Activated CD8-positive, alpha-beta memory T cell treated with anti-CD3 and anti-CD28 coated beads for 48 hours (primary cell): ENCODE measurements at places on chromosomes 1 and 21.

DNA sequence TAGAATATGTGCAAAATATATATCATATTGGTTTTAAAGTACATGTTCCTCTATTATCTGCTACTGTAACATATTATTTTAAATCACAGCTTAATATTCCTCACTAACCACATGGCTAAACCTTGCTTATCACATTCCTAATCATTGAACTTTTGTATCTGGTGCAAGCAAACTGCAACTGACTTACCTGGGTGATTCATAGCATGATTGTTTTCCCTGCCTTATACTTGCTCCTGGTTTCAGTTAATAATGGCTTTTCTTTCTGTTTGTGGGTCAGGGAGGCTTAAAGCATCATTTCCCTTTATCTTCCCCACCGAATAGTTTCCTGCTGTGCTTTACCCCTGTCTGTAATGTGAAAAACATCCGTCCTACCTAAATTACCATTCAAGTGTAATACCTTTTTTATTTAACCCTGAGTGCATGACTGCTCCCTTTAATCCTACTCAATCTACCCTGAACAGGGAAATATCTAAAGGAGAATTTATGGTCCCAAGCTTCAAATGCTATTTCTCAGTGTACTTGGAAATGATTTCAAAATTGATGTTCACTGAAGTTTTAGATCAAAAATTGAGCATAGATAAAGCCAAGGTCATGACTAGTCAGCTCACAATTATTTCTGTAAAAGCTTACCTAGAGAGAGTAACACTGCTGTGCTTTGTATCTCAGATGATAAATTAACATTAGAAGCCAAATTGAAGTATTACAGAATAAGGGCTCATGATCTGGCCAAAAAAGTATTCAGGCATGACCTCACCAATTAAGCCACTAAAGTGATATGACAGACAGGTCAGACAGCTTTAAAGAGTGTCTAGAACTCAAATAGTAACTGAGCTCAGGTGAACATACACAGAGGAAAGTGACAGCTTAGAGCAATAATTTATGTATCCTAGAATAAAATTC, 507.1 kb downstream of the BRINP3 start:
- no peak for DNase-seq

DNA sequence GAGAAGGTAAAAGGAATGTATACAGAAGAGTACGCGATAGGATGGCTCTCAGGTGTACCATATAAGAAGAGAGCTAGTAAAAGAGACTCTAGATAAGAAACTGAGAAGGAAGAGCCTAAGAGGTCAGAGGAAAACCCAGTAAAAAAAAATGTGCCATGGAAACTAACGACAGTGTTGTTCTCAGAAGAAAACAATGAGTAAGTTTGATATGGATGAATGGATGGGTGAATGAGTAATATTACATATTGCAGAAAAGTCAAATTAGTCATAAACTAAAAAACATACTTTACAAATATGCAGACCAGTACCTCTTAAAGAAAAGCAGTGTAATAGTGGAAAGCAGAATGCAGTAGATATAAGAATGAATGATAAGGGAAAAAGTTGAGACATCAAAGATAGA, 316.2 kb downstream of the HMCN1 start:
- no peak for DNase-seq

GRCh38 chr1:29122682-29123052, 1.0 kb downstream of the TMEM200B start:
- no peak for DNase-seq

- DNase-seq = no peak
Observed at GRCh38 chr21:44436111-44436611, 19.1 kb upstream of the LRRC3 start.

GRCh38 chr1:81477710-81478109, 323.0 kb upstream of the ADGRL2 start:
- no peak for DNase-seq

DNA sequence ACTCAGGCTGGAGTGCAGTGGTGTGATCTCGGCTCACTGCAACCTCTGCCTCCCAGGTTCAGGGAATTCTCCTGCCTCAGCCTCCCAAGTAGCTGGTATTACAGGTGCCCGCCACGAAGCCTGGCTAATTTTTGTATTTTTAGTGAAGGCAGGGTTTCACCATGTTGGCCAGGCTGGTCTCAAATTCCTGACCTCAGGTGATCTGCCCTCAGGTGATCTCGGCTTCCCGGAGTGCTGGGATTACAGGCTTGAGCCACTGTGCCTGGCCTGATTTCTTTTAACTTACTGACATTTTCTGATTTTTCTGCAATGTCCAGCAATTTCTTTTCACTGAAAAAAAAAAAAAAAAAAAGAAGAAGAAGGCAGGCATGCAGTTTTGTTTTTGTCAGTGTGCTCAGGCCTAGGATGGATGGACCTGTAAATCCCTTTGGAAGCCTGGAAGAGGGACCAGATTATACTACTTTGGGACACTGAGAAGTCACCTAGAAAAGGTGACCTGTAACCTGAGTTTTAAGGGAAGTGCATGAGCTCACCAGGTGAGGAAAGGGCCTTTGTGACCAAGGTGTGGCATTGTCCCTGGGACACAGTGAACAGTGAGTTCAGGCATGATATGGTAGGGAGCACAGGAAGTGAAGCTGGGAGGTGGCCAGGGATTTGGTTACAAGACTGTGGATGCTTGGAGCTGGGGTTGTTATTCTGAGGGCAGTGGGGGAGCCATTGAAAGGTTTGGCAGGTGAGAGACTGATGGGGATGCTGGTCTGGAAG, 2.7 kb upstream of the TMEM61 start:
- no peak for DNase-seq
